Mesothelial cell of epicardium (in vitro differentiated cells): ENCODE measurements at places on chromosomes 13 and 19. TPM values are rescaled to one million over a fixed set of nuclear protein-coding genes. Genes with fewer than 3 reads are reported as not detected.

GRCh38 chr19:1466461-1467214 is 12.4 kb downstream of the C19orf25 start:
- H3K27ac ChIP-seq = no peak overlapping the region
- H3K4me1 ChIP-seq = peaks cover 7% of the 10 kb centered on the region
- H3K36me3 ChIP-seq = no peaks in the 10 kb centered on the region
- DNase-seq = no peak

- no peak overlapping the region for H3K27ac ChIP-seq
- no peaks in the 10 kb centered on the region for H3K4me1 ChIP-seq
- no peak for DNase-seq
- no peaks in the 10 kb centered on the region for H3K27me3 ChIP-seq
- no peak overlapping the region for H3K4me3 ChIP-seq
Measured at GRCh38 chr19:43485951-43486350, 18.6 kb downstream of the PHLDB3 start.

- H3K4me3 ChIP-seq = no peak overlapping the region
- no peak overlapping the region for H3K27ac ChIP-seq
- peaks cover 49% of the 10 kb centered on the region for H3K27me3 ChIP-seq
Measured at GRCh38 chr13:28529836-28530235, 34.9 kb upstream of the FLT1 start.

GRCh38 chr19:56507446-56508289 is at the start of gene ZNF471:
Gene ZNF471 (plus strand): TSS chr19:56507855. CDS start chr19:56511572, 3,717 bp downstream.
- H3K4me3 ChIP-seq = no peak within 1 kb of the TSS
- peaks cover 3% of the 10 kb centered on the region for H3K36me3 ChIP-seq
- no peak within 1 kb of the TSS for H3K27ac ChIP-seq
- no peaks in the 10 kb centered on the region for H3K4me1 ChIP-seq
- H3K27me3 ChIP-seq = no peaks in the 10 kb centered on the region

DNA sequence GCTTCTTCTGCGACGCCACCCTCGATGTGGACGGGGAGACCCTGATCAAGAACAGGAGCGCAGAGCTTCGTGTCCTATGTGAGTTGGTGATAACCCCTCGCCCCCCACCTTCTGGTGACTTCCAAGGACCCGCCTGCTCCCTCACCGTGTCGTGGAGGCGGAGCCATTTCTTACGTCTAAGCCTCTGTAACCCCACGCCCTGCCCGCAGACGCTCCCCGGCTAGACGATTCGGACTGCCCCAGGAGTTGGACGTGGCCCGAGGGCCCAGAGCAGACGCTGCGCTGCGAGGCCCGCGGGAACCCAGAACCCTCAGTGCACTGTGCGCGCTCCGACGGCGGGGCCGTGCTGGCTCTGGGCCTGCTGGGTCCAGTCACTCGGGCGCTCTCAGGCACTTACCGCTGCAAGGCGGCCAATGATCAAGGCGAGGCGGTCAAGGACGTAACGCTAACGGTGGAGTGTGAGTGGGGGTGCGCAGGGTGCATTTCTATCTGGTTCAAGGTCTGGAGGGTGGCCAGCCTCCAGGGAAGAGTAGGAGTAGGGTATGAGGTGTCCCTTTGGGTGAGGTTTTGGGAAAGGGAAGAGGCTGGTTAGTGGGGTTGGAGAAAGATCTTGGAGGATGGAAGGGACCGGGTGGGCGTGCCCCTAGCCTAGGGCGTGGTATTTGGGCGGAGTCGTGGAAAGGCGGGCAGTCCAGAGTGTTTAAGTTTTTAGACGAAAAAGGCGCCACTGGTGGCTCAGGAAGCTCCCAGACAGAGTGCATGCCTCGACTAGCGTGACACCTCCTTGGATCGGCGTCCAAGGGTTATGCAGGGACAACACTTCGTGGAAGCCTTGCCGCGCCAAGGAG is 3.3 kb downstream of the ICAM5 start:
- H3K27ac ChIP-seq = no peak overlapping the region
- no peaks in the 10 kb centered on the region for H3K36me3 ChIP-seq
- peaks cover 95% of the 10 kb centered on the region for H3K27me3 ChIP-seq
- H3K4me1 ChIP-seq = peaks cover 40% of the 10 kb centered on the region
- H3K4me3 ChIP-seq = peak overlapping the region; percentile 70
- DNase-seq = no peak

DNA sequence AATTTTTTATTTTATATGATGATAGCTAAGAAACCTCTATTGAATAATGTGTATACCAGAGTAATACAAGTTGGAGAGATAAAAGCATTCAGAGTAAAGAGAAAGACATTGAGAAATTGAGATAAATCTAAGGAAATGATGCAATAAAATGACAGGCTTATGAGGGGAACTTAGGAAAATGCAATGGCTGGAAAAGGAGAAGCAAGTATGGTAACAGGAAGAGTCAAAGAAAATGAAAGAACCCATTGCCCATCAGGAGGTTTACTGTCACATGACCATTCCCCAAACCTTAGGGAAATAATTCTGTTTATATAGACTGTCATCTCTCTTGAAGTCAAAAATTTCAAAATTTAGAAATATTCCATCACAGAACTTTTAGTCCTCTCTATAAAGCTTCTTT is 808.0 kb upstream of the PRR20A start:
- no peaks in the 10 kb centered on the region for H3K4me1 ChIP-seq
- H3K27ac ChIP-seq = no peak overlapping the region
- H3K36me3 ChIP-seq = no peaks in the 10 kb centered on the region
- H3K27me3 ChIP-seq = no peaks in the 10 kb centered on the region
- H3K4me3 ChIP-seq = no peak overlapping the region

- H3K4me3 ChIP-seq = no peak overlapping the region
- peaks cover 4% of the 10 kb centered on the region for H3K36me3 ChIP-seq
- DNase-seq = no peak
- H3K27me3 ChIP-seq = no peaks in the 10 kb centered on the region
- H3K4me1 ChIP-seq = peaks cover 21% of the 10 kb centered on the region
Measured at GRCh38 chr13:29819143-29819542, 31.3 kb downstream of the UBL3 start.

IFI30 gene
- 0.32 to 2.0 TPM (median 0.36 TPM) in 3 replicates for total RNA-seq

TGFBR3L gene
- total RNA-seq = 1.2 to 1.7 TPM (median 1.2 TPM) in 3 replicates

PSG5 gene
- not detected in 3 replicates for total RNA-seq

DNA sequence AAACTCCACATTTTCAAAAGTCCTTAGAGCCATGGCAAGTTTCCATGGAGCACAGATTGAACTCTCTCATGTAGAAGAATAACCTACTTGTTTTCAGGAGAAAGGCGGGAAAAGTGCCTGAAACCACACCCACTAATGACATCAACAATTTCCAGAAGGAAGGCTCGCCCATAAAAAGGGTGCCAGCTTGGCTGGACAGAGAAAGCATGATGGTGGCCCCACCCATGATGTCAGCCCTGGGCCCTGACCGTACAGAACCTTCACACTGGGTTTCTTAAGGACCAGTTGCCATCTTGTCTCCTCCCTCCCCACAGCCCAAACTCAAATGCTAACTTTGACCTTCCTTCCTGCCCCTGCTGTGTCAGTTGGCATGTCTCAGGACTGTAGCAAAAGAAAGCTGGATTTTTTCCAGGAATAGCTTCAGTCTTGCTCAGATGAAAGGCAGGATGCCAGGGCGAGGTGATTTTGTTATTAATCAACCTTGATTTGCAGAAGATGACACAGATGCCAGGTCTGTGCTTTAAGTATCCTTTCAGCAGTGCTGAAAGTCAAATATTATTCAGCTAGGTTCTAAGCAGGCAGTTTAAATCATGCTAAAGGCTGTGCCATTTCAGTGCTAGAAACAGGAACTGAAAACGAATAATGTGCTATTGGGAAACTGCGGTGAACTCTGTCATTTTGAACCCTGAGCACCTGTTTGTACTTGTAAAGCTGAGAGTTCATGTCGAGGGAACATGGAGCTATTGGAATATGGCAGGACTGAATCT is 89.5 kb upstream of the RFC3 start:
- H3K4me3 ChIP-seq = no peak overlapping the region
- DNase-seq = no peak
- no peaks in the 10 kb centered on the region for H3K27me3 ChIP-seq
- H3K27ac ChIP-seq = no peak overlapping the region
- peaks cover 4% of the 10 kb centered on the region for H3K4me1 ChIP-seq

GRCh38 chr19:19554074-19555023 is 16.3 kb downstream of the CILP2 start:
- no peaks in the 10 kb centered on the region for H3K36me3 ChIP-seq
- H3K27ac ChIP-seq = no peak overlapping the region
- peaks cover 15% of the 10 kb centered on the region for H3K4me1 ChIP-seq
- no peaks in the 10 kb centered on the region for H3K27me3 ChIP-seq

DNA sequence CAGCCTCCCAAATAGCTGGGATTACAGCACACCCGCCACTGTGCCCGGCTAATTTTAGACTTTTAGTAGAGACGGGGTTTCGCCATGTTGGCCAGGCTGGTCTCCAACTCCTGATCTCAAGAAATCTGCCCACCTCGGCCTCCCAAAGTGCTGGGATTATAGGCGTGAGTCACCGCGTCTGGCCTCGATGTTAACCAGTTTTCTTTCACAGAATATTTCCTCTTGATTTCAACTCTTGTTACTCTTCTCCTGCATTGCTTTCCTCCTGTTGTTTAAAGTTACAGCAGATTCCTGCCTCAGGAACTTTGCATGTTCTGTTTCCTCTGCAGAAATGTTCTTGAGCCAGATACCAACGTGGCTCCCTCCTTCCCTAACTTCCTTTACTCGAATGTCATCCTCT is 3.7 kb upstream of the PEX11G start:
- peaks cover 3% of the 10 kb centered on the region for H3K27me3 ChIP-seq
- no peak for DNase-seq
- no peak overlapping the region for H3K4me3 ChIP-seq
- no peak overlapping the region for H3K27ac ChIP-seq
- no peaks in the 10 kb centered on the region for H3K36me3 ChIP-seq
- H3K4me1 ChIP-seq = peaks cover 11% of the 10 kb centered on the region

DNA sequence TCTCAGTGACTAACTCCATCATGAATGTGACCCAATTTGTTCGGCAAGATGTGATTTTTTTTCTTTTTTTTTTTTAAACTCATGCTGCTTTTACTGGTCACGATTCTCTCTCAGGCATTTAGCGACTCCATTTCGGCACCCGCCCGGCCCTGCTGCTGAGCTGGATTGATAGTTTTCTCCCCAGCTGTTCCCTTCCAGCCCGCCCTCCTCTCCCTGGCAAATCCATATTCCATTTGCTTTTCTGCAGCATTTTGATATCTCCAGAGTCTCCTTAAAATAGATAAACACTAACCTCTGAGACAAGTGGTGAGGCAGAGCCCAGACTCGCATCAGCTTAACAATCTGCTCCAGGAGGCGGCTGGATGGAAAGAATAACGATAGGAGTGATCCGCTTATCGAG is 55.5 kb upstream of the KATNAL1 start:
- no peak overlapping the region for H3K4me3 ChIP-seq
- peak overlapping the region; percentile 32 for H3K27ac ChIP-seq
- DNase-seq = no peak
- H3K27me3 ChIP-seq = no peaks in the 10 kb centered on the region

DNA sequence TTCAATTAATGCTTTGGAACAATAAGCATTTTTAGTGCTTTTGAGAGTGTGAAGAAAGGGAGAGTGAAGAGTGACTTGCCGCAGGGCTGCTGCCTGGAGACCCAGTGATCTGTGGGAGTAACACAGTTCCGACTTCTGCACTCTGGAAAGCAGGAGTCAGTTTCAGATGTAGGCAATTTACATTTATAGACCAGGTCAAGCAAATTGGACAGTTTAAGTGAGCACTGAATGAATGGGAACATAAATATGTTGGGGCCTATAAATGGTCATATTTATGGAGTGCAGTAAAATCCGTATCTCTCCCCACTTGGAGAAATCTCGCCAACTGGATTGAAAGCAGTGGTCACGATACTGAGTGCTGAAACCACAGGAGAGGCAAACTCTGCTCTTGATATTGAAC is 9.4 kb upstream of the SHISA2 start:
- no peak overlapping the region for H3K27ac ChIP-seq
- H3K27me3 ChIP-seq = peaks cover 6% of the 10 kb centered on the region
- DNase-seq = no peak
- H3K4me3 ChIP-seq = no peak overlapping the region

DNA sequence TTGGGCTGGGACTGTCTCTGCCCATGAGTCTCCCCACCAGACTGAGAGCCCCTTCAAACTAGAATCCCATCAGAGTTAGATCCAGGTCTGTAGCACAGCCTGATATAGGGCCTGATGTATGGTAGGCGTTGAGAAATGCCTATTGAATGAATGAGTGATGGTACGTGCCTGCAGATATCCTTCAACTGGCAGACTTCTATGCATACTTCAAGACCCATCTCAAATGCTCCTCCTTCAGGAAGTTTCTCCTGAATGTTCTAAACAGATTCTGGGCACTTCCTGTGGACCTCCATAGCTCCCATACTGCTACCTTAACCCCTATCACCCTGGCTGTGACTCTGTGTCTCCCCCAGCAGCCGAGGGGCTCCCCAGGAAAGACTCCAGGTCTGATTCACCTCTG is 48.2 kb downstream of the KCNC3 start:
- no peak overlapping the region for H3K27ac ChIP-seq
- DNase-seq = no peak
- peaks cover 29% of the 10 kb centered on the region for H3K36me3 ChIP-seq
- no peaks in the 10 kb centered on the region for H3K4me1 ChIP-seq
- H3K4me3 ChIP-seq = no peak overlapping the region

DNA sequence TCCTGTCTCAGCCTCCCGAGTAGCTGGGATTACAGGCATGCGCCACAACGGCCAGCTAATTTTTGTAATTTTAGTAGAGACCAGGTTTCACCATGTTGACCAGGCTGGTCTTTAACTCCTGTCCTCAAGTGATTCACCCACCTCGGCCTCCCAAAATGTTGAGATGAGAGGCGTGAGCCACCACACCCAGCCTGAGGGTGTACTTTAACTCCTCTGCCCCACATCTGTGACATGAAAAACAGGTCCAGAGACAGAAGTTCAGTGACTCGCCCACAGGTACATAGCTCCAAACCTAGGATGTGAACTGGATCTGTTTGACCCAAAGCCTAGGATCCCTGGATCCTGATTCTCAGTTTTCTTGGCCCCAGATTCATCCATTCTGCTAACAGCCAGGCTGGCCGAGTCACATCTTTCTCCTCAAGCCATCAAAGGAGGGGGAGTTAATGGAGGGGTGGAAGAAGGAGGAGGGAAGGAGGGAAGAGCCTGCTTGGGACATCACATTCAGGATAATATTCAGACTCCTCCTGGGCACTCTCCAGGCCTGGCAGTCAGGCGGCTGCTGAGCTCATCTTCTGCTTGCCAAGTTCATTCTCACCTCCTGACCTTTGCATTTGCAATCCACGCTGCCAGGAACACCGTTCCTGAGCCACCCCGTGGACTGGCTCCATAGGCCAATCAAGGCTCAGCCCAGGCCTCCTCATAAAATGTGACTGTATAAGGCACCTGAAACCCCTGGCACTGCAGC is 3.1 kb downstream of the SPC24 start:
- H3K4me1 ChIP-seq = peaks cover 18% of the 10 kb centered on the region
- peak overlapping the region; percentile 30 for H3K27ac ChIP-seq
- no peak for DNase-seq
- no peaks in the 10 kb centered on the region for H3K36me3 ChIP-seq
- H3K27me3 ChIP-seq = no peaks in the 10 kb centered on the region

GRCh38 chr19:49631014-49631588 is 8.8 kb downstream of the RRAS start:
- H3K4me3 ChIP-seq = no peak overlapping the region
- H3K36me3 ChIP-seq = peaks cover 20% of the 10 kb centered on the region
- H3K4me1 ChIP-seq = peaks cover 16% of the 10 kb centered on the region
- no peaks in the 10 kb centered on the region for H3K27me3 ChIP-seq
- DNase-seq = no peak
- peak overlapping the region; percentile 21 for H3K27ac ChIP-seq
